ENCODE measurements at places on chromosomes 12 and 14.

DNA sequence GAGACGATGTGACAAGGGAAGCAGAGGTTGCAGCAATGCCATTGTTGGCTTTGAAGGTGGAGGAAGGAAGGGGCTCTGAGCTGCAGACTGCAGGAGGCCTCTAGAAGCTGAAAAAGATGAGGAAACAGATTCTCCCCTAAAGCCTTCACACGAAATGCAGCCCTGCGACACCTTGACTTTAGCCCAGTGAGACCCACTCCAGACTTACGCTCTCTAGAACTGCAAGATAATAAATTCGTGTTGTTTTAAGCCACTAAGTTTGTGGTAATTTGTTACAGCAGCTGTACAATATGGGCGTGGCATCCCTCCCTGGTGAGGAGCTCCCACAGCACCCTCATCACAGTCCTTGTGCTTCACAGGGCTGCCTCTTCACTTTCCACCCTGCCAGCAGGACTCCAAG, 53.2 kb downstream of the GOLGA5 start:
- no peak for DNase-seq

GRCh38 chr12:40185303-40185693, 39.5 kb upstream of the LRRK2 start:
- no peak for DNase-seq

- DNase-seq = no peak
These were observed 30.8 kb downstream of the PLEKHG3 start for GRCh38 chr14:64734990-64735389.

DNA sequence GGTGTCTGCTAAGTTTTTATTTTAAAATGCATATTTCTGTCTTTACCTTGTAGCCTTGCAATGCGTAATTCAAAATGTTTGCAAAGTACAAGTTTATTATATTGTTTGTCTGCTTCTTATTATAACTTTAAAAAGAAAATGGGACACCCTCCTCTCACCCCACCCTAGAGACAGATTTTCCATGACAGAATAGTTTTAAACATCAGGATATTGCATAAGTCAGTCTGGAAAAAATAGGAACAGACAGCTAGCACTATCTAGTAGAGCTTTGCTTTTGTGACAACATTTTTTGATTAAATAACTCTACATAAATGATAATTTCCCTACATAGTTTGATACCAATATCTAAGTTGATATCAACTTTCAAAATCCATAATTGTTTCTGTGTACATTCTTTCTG, 71.3 kb downstream of the PDE3A start:
- no peak for DNase-seq

DNA sequence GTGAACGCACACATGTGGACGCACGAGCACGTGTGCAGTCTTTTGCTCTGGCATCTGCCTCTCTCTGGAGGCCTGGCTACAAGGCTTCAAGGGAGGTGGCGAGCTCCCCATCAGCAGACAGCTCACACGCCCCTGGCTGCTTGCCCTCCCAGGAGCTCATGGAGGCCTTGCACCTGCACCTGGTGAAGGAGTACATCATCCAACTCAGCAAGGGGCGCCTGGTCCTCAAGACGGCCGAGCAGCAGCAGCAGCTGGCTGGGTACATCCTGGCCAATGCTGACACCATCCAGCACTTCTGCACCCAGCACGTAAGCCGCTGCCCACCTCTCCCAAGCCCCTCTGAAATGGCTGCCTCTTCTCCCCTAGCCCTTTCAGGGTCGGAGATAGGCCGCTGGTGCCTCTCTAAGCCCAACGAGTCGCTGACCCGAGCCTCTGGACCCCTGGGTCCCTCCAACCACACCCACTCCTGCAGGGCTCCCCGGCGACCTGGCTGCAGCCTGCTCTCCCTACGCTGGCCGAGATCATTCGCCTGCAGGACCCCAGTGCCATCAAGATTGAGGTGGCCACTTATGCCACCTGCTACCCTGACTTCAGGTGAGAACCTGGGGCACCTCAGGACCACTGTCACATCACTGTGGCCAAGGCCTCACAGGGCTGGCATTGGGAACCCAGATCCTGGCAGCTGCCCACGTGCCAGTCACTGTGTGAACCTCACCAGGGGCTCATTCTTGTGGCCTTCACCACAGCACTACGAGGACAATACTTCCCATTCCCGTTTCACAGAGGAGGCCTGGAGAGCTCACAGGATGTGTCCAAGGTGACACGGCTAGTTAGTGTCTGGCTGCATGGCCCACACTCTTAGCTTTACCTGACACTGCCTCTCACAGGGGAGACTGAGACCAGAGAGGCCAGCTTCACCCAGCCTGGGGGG, 10.2 kb downstream of the TNFAIP2 start:
- DNase-seq = no peak

DNA sequence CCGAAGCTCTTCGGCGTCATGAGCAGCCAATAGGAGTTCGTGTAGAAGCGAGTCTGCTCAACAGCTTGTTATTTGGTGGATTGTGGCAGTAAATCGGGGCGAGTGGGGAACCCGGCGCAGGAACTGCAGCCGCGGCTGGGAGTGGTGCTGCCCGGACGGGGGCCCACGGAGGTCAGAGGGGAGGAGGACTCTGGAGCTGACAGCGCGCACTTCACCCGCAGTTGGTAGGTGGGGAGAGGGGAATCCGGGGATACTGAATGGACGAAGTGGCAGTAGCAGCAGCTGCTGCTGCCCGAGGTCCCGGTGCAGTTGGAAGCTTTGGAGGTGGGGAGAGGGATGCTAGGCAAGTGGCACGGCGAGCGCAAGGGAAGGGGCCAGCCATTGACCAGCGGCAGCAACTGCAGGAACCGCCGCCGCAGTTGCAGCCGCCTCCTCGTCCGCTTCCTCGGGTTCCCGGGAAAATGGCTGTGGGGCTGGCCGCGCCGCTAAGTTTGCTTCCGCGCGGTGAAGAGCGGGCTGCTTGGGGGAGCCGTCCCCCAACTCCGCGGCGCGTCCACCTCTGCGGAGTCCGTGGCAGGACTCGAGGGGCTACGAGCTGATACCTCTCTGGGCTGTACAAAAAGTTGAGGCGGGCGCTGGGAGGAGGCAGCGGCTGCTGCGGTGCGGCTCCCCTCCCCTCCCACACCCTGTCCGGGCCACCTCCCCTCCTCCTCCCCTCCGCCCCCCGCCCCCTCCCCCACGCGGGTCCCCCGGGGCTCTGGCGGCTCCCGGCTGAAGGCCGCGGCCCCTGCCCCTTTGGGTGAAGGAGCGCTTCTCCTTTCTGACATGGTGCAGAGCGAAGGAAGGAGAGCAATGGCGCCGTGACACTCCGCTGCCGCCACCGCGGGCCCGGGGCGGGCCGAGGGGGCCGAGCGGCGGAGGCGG, at the start of gene ARID4A:
Gene ARID4A (plus strand): TSS at position 79 of the 924 bp plus-strand sequence. CDS start 1,300 bp downstream, outside the sequence.
- DNase-seq = no peak

DNA sequence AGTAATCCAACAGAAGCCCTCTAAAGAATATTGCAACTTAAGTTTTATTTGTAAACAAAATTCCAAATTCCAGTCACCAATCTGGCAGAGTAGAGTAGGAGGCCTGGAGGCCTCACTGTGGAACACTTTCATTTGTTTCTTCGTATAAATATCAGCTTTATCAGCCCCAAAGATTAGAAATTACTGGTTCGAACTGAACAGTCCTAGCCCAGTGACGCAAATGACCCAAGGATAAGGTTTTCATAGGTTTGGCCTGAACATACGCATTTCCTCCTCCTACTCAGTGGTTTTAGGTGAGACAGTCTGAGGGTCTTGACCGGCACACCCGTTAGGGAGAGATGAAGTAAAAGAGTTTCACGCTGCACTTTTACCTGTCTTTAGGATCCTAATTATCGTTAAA, 1.7 kb downstream of the CDC42BPB start:
- DNase-seq = no peak

GRCh38 chr14:30272848-30273832, 285.8 kb upstream of the G2E3 start:
- DNase-seq = no peak

- no peak for DNase-seq
These were observed 28.9 kb upstream of the GARIN6 start for GRCh38 chr12:99618657-99619056.

- no peak for DNase-seq
These were observed 374.5 kb downstream of the EMP1 start for GRCh38 chr12:13571035-13571434.

GRCh38 chr12:127293507-127294310, 973.3 kb upstream of the TMEM132C start:
- DNase-seq = no peak

GRCh38 chr14:23561259-23561658, 5.2 kb downstream of the THTPA start:
- DNase-seq = no peak

GRCh38 chr12:112146123-112146522, 20.8 kb downstream of the TRAFD1 start:
- DNase-seq = no peak

- DNase-seq = no peak
These were observed 128.0 kb upstream of the PLXNC1 start for GRCh38 chr12:94020335-94020734.

GRCh38 chr12:98918176-98918863, 273.2 kb downstream of the APAF1 start:
- no peak for DNase-seq

GRCh38 chr14:87434680-87435079, 558.3 kb downstream of the GALC start:
- DNase-seq = no peak

DNA sequence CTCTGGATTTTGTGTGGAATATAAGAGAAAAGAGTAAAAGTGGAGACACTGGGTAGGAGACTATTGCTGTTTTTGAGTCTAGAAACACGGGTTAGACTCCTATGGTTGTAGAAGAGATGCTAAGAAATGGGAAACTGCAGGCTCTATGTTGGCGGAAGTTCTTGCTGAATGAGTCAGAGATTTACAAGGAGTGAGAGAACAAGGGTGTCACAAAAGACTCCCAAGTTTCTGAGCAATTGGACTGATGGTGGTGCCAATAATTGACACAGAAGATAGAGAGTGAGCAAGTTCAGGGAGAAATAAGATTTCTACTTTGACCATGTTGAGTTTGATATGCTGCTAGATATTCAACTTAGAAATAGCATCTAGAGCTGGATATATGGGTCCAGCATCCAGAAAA, 2.6 kb upstream of the PRKD1 start:
- DNase-seq = no peak

GRCh38 chr14:101817501-101818001, 56.0 kb downstream of the PPP2R5C start:
- no peak for DNase-seq

GRCh38 chr12:48994224-48995085, 4.7 kb downstream of the DDN start:
- DNase-seq = no peak

DNA sequence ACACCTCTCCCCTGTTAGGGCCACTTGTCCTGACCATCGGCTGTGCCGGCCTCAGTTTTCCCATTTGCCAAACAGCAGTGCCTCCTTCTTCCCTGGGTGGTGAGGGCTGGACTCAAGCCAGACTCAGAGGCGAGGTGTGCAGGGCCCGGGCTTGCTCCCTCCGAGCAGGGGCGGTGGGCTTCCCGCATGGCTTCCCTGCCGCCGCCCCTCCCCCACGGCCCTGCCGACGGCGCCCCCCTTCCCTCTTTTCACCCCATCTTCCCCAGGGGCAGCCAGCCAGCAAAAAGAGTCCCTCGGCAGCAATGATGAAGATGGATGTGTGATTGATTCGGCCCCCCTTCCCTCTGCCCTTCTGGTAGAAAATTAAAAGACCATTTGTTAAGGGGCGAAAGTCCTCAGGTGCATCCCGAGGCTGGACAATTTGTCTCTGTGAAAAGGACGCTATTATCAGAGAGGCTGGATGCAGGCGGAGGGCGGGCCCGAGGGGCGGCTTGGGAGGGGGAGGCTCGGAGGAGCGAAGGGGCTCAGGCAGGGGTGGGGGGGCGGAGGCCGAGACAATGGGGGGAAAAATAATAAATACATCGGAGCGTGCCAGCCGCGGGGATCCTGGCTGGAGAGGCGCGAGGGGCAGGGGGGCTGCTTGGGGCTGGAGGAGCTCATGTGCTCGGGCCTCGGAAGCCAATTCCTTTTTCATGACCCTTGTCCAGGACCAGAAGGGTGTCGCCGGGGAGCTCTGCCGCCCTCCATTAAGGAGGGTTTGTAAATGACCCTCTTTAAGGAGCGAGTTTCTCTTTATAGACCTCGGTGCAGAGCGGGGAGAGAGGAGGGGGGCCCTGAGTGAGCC, 48.0 kb upstream of the LHX5 start:
- no peak for DNase-seq

DNA sequence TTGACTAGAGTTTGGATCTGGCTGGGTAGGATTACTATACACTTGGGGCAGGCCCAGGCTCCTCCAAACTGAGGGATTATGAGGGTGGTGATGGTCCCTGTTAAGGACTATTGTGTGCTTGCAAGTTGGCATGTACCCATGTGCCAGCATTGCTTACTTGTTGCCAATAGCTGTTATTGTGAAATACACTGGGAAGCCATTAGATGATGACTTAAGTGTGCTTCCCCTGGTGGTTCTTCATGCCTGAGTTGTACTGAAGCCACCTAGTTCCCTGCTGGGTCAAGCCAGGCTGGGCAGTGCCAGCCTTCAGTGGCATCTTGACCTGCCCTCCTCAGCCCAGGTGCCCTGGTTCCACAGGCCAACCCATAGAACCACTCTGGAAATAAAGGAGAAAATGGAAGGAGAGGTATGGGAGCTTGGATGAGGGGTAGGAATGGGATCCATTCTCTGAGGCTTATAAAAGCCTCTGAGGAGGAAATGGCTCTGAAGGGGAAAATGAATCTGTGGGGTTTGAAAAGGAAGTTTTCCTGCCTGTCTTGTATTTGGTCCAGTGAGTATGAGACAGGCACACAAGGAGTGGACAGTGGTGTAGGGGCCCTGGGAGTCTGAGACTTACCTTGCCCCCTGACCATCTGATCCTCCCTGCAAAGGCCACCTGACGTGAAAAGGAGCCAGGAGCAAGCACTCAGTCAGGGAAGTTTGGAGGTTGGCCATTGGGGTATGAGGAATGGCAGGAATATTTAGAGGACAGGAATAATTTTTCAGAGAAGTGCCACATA, 724 bp downstream of the LTB4R start:
- no peak for DNase-seq

GRCh38 chr12:121203482-121203881, 6.4 kb upstream of the P2RX4 start:
- DNase-seq = no peak

GRCh38 chr14:26531894-26532293, 65.9 kb downstream of the NOVA1 start:
- DNase-seq = no peak

- DNase-seq = no peak
These were observed 302.8 kb downstream of the CACNA1C start for GRCh38 chr12:2355604-2356003.

- no peak for DNase-seq
These were observed 183.1 kb downstream of the PHLDA1 start for GRCh38 chr12:75848431-75848925.

- no peak for DNase-seq
These were observed 42.5 kb downstream of the ZFYVE26 start for GRCh38 chr14:67773844-67774377.

DNA sequence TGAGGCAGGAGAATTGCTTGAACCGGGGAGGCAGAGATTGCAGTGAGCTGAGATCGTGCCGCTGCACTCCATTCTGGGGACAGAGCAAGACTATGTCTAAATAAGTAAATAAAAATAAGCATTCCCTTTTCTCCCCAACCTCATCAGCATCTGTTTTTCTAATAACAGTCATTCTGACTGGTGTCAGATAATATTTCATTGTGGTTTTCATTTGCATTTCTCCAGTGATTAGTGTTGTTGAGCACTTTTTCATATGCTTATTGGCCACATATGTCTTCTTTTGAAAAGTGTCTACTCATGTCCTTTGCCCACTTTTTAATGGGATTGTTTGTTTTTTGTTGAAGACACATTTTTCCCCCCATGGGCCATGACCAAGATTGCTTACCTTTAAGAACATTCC, 243.2 kb downstream of the ADAMTS20 start:
- DNase-seq = no peak
